ENCODE measurements at places on chromosomes 1 and 21.
A peak's percentile ranks its signal among the peaks of the same experiment; 100 is the strongest.

GRCh38 chr1:206723462-206723804 is 38.7 kb downstream of the MAPKAPK2 start:
- DNase-seq: no peak

DNA sequence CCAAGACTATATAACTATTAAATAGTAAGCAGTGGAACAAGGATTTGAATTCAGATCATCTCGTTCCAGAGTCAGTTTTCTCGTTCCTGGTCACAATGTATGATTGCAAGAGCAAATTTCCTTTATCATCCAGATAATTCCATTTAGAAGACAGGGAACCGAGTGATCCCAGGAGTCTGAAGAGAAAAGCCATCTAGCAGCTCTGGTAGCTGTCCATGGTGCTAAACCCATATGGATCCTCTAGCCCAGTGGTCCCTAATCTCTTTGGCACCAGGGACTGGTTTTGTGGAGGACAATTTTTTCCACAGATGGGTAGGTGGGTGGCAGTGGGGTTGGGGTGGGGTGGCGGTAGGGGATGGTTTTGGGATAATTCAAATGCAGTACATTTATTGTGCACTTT is 229.4 kb downstream of the PTPRU start:
- DNase-seq: peak; percentile 69

GRCh38 chr1:109399326-109399957 is 1.7 kb upstream of the SORT1 start:
- DNase-seq: peak; percentile 33

DNA sequence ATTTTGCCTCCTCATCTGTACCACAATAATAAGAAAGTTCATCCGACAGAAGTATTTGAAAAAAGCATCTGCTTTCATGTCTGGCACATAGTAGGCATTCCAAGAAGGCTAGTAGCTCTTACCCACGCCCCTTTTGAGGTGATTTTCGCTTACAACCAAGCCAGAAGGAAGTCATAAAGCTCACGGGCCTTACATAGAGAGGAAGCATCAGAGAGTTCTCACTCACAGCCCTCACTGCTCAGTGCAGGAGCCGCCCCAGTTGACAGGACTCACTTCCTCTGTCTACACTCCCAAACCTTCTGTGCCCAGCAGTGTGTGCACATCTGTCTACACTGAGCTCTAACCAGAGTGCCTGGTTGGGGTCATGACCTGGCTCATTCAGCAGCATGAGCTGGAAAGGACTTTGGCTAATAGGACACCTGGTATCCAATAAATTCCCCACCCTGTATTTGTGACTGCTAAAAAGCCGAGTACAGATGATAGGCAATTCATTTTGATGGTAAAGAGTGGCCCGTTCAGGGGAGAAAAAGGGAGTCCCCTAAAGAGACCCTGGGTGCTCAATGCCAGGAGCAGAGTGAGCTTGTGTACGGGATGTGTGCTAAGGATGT is 36.8 kb upstream of the DUSP10 start:
- DNase-seq: no peak

DNA sequence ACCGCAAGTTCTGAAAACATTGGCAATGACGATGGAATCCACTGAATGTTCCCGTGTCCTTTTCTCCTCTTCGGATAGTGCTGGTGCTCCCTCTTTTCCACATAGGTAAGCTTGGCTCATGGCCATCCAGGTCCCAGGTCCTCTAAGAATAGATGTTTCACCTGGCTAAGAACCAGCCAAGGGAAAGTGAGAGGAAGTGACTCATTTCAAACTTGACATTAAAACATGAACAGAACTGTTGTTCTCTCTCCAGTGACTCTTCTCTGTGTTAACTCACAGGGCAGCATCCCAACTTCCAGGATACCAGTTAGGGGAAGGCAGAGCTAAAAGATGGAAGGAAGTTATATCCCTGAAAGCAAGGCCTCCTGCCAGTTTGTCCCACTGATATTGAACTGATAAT is 493.8 kb upstream of the CHRM3 start:
- peak; percentile 5 for DNase-seq

DNA sequence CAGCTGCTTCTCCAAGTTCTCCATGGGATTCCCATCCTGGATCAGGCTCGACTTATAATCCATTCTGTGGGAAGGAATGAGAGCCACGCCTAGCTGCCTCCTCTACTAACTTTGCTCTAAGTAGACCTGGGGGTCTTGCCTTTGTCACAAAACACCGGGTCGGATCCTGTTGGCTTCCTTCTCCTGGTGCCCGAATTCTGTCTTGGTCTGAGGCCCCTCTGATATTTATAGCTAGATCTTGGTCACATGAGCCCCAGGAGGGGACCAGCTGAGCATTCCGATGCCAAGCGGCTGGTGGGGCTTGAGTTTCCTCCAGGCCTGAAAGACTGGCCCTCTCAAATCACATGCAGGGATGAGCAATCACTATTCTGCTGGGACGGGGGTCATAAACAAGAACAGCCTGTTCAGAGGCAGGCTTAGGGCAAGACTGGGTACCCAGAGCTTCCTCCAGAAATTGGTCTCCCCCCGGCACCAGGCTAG is at the start of gene TRIM63:
Gene TRIM63 (minus strand): TSS at position 199 of the 480 bp plus-strand sequence. CDS start 136 bp downstream, at position 63.
- DNase-seq: no peak

GRCh38 chr1:22388671-22389450 is 62.8 kb upstream of the ZBTB40 start:
- DNase-seq: no peak

DNA sequence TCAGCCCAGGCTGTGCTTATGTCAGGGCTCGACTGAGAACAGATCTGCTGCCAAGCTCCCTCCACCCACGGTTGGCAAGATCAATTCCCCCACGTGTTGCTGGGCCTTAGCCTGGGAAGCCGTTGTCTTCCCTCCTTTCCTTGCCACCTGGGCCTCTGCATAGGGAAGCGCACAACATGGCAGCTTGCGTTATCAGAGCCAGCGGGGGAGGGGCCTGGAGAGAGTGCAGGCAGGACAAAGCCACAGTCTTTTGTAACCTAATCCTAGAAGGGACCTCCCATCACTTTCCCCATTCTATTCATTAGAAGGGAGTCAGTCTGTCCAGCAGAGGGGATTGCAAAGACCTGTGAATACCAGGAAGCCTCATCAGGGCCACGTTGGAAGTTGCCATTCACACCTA is 17.0 kb upstream of the IGSF21 start:
- DNase-seq: peak; percentile 76

DNA sequence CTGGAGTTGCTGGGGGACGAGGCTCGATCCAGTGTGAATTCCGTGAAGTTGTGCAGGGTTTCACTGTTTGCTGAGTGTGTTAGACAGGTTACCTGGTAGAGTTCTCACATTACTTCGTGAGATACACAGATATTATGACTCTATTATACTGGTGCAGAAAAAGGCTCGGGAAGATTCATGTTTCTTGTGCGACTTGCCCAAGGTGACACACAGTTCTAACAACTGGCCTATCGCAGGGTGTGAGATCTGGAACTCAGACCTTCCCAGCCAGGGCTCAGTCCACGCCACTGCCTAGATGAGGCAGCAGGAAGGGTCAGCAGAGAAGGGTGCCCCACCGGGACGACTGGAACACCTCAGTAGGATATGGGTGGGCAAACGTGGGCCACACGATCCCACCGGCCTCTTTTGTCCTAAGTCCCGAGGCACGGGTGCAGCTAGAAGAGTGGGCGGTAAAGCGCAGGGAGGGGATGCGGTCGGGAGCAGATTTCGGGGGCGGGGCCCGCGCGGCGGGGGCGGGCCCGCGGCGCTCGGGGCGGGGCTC is 296 bp upstream of the RNPEP start:
- DNase-seq: peak; percentile 91

GRCh38 chr1:213650603-213651002 is 337.2 kb upstream of the PROX1 start:
- DNase-seq: no peak

DNA sequence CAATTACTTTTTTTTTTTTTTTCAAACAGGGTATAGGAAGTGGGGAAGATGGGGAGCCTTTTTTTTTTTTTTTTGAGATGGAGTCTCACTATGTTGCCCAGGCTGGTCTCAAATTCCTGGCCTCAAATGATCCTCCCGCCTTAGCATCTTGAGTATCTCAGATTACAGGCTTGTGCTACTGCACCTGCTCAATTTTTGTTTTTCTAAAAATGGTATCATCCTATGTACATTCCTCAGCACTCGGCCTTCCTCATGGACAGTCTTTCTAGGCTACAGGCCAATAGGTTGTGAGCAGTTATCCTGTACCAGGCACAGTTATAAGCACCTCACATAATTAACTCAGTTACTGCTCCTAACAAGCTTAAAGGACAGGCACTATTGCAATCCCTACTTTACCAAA is 132.1 kb upstream of the EDN2 start:
- DNase-seq: no peak

DNA sequence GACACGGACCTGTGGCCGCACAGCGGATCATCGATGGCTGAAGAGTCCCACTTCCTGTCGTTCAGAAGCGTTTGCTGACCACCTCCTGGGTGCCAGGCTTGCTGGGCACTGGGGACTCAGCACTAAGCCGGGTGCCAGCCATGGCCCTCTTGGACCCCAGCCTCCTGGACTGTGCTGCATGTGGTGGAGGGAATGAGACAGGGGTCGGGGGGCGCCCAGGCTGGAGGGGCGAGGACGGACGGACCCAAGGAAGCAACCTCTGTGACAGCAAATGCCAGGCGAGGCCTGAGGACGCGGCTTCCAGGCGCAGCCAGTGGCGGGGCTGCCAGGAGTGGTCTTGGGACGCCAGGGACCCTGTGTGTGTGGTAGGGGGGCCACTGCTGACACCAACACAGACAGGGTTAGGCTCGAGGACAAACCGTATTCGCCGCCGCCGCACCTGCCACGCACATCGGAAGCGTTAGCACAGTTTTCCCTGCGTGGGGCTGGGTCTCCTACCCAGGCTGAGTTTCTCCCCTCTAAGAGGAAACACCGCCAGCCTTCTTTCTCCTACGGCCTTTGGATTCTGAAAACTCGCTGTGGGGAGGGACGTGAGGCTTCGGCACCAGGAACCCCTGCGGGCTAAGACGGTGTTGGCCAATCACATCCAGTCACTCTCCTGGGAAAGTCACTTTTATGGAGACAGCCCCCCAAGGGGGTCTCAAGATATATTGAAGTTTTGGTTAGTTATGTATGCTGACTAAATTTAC is 3.1 kb upstream of the MXRA8 start:
- DNase-seq: peak; percentile 12

GRCh38 chr1:43831851-43832250 is 101.8 kb upstream of the ARTN start:
- DNase-seq: no peak

DNA sequence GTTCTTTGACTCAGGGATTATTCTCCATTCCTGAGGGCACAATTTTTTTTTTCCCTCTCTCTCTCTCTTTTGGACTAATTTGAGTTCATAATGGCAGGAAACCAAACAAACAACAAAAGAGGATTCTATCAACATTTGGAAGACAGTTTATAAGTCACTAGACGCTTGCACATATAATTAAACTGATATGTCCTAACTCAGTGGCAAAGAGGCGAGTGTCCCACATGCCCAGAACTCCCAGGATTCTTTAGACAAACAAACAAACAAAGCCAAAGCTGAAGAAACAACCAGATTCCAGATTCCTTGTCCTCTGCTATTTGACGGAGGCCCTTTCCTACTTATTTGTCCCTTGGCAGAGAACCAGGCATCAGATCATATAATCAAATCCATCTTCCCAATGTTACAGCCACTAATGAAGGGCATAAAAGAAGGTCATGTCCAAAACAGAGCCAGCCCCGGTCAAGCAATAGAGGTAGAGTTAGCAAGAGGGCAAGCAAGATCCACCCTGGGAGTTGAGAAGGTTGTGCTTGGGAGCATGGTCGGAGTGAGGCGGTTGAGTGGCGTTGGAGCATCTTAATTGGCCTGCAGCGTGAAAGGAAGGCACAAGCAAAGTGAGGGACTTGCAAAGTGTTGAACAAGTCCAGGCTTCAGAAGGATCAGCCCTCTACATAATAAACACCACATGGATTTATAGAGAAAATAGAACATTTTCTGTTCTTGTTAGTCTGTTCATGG is 30.3 kb downstream of the ZNF362 start:
- no peak for DNase-seq

DNA sequence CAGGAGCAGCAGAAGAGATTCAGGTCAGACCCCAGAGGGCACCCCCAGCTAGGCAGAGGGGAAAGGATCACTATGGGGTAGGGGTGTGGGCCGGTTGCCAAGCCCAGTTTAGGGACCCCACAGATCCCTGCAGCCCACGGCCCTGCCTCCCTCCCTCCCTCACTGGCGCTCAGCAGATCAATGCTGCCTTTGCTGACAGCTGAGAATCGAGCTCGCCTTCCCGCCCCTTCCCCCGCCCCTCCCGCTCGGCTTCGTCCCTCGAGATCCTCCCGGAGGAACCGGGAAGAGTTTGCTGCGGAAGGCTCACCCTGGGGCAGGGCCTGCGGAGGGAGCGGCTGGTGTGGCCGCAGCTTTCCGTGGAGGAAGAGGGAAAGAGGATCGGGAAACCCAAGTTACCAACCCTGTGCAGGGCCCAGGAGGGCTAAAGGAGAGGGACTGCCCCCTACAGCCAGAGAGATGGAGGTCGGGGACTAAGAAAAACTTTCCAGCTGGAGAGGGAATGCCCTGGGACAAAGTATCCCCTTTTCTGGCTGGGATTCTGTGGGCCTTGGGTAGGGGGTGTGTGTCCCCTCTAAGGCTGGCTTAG is 1.1 kb upstream of the KCNQ4 start:
- no peak for DNase-seq

GRCh38 chr1:8671306-8671917 is 146.0 kb downstream of the RERE start:
- DNase-seq: peak; percentile 62

DNA sequence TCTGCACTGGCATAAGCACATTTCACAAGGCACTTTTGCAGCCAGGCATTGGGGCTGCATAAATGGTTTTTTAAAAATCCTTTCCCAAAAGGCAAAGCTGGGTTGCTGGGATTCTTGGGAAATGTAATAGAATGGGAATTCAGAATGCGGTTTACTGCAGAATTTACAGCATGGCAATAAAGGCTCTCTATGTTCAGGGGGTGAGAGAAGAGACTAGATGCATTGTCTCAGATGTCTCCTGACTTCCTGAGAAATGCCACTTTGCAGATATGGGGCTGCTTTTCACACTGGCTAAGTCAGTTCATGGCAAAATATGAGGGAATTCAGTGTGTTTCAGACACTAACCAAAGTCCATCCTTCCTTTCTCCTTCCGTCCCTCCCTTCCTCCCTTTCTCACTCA is 13.5 kb downstream of the FCGR2B start:
- no peak for DNase-seq

DNA sequence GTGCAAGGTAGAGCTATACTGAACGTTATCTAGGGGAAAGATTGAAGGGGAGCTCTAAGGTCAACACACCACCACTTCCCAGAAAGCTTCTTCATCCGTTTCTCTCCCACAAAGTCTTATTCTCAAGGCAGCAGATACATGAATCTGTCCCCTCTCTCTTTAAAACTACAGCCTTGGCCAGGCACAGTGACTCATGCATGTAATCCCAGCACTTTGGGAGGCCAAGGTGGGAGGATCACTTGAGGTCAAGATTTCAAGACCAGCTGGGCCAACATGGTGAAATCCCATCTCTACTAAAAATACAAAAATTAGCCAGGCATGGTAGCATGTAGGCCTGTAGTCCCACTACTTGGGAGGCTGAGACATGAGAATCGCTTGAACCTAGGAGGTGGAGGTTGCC is 8.1 kb downstream of the CYP4X1 start:
- no peak for DNase-seq

GRCh38 chr1:182189535-182190066 is 128.1 kb upstream of the ZNF648 start:
- no peak for DNase-seq

Measured in iPS-NIHi11 (cell line).